HT-29 (cell line): ENCODE measurements at places on chromosomes 5 and 9. TPM values are rescaled to one million over a fixed set of nuclear protein-coding genes. Genes with fewer than 3 reads are reported as not detected.
A peak's percentile ranks its signal among the peaks of the same experiment; 100 is the strongest.

DNA sequence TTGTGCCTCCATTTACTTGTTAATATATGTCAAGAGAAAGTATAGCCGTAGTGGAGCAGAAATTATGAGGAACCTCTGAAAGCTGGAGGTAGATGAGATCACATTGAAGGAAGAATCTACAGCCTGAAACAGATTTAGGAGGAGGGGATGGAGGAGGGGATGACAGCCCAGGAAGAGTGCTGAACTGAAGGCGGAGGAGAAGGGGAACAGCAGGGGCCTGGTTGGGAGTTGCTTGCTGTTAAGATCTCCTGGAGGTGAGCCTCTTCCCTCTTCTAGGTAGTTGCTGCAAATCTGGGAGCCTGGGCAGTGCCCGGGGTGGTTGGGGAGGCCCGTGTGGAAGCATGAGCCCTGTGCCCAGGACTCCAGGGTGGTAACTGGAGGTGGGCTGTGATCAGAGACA is 111.8 kb upstream of the SEMA6A start:
- DNase-seq: no peak

GRCh38 chr9:38371495-38371894 is 21.0 kb upstream of the ALDH1B1 start:
- peak; percentile 46 for DNase-seq

DNA sequence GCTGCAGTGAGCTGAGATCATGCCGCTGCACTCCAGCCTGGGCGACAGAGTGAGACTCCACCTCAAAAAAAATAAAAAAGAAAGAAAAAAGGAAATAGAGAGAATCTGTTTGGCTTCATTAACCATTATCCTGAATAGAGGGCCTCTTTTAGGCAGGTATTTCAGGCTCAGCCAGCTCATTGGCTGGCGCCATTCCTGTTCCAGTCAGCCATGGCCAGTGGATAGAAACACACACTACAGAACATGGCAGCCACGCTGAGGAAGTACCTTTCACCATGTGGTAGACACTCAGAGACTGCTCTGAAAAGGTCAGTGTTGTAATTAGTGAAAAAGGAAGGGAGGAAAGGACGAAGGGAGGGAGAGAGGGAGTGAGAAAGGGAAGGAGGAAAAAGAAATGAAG is 340.0 kb upstream of the ACTBL2 start:
- DNase-seq: no peak

GRCh38 chr5:178113841-178114324 is 551 bp downstream of the N4BP3 start:
- DNase-seq: no peak

Gene CDC25C
- total RNA-seq: 13.4 and 13.6 TPM in 2 replicates
